Fibroblast of mammary gland (primary cell): ENCODE measurements at places on chromosomes 12 and 14.

DNA sequence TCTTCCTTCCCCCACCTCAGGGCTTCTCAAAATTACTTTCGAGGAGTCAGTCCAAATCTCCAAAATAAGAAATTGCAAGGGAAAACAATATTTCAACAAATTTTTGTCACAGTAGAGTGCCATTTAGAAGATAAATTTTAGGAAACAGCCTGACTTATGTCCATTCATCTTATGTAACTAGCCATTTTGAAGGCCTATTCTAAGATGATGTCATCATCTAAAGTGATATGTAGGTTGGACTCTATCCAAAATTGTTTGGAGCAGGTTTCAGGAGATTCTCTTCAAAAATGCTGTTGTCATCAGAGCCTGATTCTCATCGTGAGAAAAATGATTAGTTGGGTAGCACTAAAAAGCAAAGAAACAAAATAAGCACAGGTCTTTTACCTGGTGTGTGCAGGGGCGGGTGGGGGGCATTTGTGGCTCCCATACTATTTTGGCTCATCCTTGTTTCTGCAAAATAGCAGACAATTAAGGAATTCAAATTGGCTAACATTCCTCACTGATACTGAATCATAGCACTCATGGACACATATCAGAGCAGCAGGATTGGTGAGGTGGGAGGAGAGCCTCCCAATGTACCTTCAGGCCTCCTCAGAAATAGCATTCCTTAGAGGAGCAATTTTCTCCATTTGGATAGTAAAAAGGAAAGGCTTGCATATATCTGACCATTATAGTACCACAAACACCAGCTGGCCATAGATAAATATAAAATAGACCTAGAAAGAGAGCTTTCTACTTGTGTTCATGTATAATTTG, 360.9 kb upstream of the NAV3 start:
- DNase-seq: no peak

DNA sequence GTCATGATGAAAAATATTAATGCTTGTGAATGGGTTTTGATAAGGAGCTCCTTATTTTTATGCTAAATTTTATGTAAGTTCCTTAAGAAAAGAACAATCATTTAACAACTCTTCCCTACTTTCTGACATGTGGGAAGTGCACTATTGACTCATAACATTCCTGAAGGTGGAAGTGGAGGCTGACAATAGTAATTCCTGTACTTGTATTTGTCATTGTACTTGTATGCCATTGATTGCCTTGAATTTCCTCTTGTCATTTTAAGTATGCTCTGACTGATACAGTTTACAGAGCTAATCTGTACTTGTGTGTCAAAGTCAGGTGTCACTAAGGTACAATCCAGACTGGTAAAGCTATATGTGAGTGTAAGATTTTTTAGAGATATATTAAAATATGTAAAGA, 440.0 kb downstream of the SLC16A7 start:
- DNase-seq: peak; percentile 20

GRCh38 chr12:82757059-82757458, 70.4 kb downstream of the TMTC2 start:
- DNase-seq: peak; percentile 40

GRCh38 chr12:56476143-56476542, 7.8 kb downstream of the SPRYD4 start:
- DNase-seq: no peak

DNA sequence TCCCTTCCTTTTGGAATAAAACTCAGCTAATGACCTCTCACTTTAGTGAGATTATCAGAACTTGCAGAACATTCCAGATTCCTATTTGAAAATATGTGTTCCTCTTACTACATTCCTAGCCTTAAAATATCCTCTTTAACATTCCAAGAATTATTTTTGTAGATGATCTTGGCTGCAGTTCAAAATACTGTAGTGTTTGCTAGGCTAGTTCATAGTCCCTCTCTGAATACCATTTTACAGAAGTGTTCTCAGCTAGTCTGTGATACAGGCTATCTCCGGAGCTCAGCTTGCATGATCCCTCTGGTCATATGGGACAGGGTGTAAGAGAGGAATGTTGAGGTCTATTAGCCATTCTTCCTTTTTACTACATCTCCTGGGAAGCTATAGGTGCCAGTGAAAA, 17.6 kb upstream of the GPR33 start:
- peak; percentile 30 for DNase-seq

DNA sequence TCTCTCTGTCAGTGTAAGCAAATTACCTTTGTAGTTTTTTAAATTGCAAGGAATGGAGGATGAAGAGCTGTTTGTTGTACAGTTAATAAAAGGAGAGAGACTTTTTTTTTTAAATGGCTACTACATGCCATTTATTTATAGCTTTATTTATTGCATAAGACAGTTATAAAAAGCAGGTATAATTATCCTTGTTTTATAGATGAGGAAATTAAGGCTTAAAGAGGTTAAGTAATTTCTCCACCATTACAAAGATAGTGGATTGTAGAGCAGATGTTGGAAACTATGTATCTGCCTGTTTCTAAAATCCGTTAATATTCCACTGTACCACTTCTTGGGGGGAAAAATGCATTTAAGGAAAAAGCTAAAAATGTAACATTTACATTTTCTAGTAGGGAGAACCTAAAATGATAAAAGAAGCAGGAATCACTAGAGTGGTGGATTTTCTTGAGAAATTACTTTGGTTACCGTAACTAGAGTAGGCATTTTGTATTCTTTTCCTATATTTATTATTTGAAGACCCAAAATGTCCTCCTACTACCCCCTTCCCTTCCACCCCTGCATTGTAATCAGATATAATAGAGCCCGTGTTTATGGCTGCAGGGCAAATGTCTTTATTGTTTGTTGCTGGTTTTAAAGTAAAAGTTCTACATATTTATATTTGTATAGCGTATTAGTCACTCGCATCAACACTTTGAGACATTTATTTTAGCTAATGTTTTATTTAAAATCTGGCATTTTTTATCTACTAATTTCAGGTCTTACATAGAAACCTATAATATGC, 2.3 kb downstream of the SNAPC1 start:
- no peak for DNase-seq

GRCh38 chr14:92964124-92965109, 41.5 kb downstream of the CHGA start:
- DNase-seq: no peak

DNA sequence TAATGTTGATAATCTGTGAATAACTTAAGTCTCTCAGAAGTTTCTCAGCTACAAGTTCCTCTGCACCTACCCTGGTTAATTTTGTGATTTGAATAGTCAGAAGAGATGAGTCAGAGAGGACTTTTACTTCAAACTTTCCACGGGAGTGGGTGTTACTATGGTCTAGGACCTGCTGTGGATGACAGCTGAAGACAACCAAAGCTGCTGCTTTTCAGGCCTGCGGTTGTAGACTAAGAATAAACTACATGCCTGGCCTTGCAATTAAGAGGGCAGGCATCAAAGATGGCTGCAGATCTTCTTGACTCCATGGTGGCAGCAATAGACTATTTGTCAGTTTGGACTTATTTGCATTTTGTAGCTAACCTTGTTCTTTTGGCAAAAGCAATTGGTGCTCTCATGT, 227.1 kb upstream of the KRR1 start:
- peak; percentile 25 for DNase-seq

DNA sequence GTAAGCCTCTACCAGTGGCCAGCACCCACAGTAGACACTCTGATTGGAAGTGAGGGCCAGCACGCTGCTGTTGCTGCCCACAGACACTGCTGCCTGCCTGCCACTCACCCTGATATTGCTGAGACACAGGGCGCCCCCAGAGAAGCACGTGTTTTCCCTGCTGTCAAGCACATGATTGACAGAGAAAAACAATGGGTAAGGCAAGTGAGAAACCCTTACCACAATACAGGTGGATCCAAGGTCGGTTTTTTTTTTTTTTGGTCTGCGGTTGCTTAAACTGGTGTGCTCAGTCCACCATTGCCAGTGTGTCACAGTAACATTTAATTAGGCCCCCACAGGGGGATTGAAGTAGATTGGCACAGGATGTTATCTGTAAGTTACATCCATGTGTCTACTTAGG, 65.9 kb downstream of the WDR20 start:
- DNase-seq: no peak

DNA sequence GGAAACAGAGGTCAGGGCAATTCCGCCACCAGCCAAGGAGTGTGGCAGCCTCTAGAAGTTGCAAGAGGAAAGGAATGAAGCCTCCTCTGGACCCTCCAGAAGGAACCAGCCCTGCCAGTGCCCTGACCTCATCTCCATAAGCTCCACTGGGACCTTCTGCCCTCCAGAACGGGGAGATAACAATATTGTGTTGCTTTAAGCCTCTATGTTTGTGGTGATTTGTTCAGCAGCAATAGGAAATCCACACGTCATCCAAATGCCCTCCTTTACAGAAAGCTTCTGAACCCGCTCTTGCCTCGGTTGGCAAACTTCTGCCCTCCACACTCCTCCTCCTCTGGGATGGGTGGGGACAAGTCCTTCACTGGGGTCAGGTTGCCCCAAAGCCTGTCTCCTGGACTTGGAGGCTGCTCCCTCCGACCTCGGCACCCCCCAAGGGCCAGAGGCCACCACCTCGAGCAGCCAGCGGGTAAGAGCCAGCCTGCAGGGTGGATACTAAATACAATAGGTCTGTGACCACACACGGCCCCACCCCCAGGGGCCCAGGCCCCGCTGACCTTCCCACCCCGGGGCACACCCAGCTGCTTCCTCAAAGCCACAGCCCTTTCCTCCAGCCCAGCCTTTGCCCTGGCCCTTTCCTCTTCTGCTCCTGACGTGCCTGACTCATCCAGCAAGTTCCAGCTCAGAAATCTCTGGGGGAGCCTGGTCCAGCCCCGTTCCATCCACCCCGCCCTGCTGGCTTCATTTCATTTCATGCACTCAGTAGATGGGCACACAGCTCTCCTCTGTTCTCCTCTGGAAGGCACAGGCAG, 58.7 kb upstream of the NCOR2 start:
- peak; percentile 89 for DNase-seq

DNA sequence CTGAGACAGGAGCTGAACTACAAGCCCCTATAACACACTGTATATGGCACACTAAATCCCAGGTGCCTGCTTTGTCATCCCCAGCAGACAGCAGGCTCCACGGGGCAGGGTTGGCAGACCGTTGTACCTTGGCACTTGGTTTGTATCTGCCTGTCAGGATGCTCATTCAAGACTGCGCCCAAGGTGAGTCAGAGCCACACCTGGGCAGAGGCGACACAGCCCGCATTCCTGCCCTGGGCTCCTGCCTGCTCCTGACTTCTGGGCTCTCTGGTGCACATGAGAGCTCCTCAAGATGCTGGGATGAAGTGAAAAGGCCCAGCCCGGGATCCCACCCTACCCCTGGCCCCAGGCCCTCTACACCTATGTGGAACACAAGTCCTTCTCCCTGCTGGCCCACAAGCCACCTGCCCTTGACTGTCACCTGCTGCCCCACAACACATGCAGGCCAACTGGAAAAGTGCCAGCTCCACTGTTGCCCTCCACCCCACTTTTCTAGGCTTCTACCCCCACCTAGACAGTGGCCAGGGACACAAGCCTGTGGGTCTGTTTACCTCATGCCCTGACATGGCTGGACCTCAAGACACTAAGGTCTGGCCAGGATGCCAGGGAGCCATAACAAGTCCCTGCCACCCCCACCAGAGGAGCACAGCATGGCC, 30.8 kb upstream of the PNMA1 start:
- no peak for DNase-seq

DNA sequence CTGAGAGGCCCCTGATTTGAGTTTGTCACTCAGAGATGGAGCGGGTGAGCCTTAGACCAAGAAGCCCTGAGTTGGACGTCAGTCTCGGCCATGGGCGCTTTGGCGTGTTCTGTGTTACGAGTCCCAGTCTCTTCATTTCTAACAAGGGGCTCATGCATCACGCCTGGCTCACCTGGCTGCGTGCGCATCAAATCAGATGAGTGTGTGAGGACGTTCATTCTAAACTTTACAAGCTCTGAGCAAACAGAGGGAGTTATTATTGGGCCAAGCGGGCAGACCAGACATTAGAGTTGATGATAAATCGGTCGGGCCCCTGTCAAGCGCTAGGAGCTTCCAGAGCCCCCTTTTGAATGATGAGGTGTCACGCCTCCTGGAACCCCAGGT, 117.2 kb downstream of the CALM1 start:
- DNase-seq: no peak

GRCh38 chr14:50225067-50225973, 6.1 kb downstream of the SOS2 start:
- peak; percentile 94 for DNase-seq

DNA sequence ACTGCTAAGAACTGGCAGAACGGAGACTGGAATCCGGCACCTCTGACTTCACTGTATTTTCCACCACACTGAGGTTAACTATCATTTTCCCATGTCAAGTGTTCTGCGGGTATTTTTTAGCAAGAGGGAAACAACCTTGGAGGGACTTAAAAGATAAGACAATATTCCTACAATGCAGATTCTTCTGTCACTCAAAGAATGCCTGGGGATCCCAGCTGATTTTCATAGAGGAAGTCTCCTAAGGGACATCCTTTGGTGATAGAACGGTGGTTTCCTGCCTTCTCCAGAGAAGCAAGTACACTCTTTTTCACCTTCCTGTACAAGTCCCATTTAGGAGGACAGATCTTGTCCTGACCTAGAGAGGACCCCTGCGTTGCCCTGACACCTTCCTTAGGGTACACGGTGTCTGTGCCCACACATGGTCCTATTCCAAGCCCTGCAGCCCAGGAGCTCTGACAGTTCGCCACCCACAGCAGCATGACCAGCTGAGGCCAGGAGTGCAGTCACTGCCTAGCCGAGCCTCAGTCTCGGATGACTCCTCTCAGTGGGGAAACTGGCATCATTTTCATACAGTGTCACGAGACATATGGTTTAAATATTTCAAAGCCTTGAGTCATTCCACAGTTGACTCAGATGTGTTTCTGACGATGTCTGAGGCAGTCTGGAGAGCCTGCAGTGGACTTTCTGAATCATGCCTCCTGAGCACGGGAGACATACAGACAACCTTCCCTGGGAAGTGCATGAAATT, 181.3 kb upstream of the FKBP4 start:
- peak; percentile 98 for DNase-seq

GRCh38 chr14:22460461-22461195, 128.4 kb downstream of the DAD1 start:
- no peak for DNase-seq

GRCh38 chr14:26410189-26410685, 187.6 kb downstream of the NOVA1 start:
- DNase-seq: no peak

DNA sequence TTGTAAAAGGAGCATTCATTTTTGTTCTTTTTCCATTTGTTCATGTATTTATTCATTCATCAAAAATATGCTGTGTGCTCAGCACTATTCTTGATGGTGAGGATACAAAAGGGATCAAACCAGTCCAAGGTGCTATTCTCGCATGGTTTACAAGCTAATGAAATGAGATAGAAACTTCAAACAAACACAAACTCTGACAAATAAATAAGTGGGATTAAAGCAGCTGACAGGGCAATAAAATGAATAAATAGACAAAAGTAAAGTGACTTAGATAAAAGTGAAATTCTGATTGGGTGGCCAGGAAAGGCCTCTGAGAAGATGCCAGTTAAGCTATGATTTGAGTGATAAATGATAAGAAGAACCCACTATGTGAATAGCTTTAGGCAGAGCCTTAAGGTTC, 162.0 kb upstream of the PDZRN4 start:
- DNase-seq: no peak

GRCh38 chr12:4628406-4628805, 20.4 kb downstream of the AKAP3 start:
- no peak for DNase-seq
